ENCODE measurements at places on chromosomes 5 and 9.

DNA sequence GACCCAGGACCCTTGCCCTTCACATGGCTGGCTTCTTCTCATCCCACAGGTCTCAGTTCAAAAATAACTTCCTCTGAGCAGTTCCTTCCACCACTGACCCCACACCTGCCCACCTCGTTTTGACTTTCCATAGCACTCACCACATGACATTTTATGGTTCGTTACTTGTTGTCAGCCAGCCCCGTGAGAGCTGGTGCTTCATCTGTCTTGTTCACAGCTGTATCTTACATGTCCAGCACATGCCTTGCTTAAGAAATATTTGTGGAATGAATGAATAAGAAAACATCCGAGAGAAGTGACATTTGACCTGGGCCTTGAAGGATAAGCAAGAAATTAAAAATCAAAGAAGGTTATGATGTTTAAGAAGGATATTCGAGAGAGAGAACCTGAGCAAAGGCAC lies 193.9 kb downstream of the RFK start:
- DNase-seq = no peak

GRCh38 chr5:35172533-35172932 lies 57.8 kb downstream of the PRLR start:
- no peak for DNase-seq

GRCh38 chr5:115579747-115580173 lies 22.5 kb downstream of the TICAM2 start:
- no peak for DNase-seq

- DNase-seq = no peak
Observed at GRCh38 chr5:127216898-127217675, 73.5 kb upstream of the MEGF10 start.

GRCh38 chr9:94169968-94170367 lies 85.7 kb downstream of the PTPDC1 start:
- no peak for DNase-seq

- DNase-seq = no peak
Observed at GRCh38 chr5:81838307-81838906, 87.5 kb upstream of the SSBP2 start.

DNA sequence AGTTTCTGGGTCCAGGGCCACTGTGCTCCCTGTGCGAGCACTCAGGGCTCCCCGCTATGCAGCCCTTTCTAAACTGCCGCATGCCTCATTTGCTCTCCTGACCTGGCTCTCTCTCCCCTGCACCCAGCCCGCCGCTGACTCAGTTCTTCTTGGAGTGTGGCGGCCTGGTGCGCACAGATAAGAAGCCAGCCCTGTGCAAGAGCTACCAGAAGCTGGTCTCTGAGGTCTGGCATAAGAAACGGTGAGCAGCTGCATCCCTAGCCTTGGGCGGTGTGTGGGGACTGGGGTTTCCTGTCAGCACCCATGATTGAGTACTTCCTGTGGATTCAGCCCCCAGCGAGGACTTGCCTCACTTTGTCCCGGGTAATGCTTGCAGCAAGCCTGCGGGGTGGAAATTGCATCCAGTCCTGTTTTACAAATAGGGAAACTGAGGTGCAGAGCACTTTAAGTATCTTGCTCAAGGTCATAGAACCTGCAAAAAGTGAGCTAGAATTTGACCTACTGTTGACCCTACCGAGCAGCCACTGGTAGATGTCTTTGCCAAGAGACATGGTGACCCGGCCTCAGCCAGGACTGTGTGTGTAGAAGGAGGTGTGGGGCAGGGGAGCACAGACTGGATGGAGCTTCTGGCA lies 27.9 kb downstream of the USP20 start:
- no peak for DNase-seq

DNA sequence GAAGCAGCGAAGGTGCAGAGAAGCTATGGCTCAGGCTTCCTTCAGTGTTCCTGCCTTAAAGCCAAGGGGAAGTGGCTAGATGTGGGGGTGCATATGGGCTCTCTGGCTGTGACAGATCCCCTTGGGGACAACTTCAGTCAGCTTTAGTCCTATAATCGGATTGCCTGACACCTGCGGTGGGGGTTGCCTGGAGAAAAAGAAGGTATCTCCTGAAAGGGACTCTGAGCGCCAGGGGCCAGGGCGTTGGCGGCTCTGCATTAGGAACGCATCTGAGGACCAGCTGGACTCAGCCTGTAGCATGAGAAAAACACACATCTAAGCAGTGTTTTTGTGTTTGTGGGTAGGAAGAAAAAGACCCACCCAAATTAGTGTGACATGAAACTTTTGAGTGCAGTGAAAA lies 84.3 kb upstream of the OTULINL start:
- DNase-seq = no peak

- DNase-seq = no peak
Observed at GRCh38 chr9:69444021-69444420, 119.0 kb downstream of the ENTREP1 start.

- no peak for DNase-seq
Observed at GRCh38 chr9:112104401-112104800, 70.7 kb downstream of the SUSD1 start.

DNA sequence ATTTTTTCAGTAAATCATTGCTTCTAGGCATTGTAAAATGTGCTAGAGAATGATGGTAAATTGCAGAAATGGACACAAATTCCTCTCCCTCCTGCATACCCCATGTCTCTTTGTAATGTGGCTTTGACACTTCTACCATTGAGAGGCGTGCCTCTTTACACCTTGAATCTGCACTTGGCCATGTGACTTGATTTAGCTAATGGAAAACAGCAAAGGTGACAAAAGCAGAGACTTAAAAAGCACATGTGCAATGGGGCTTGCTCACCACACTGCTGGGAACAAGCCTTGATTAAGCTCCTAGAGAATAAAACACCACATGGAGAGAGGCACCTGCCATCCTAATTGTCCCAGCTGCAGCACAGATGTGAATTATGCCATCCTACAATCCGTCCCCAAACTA lies 69.9 kb upstream of the NAA35 start:
- no peak for DNase-seq

GRCh38 chr5:181153814-181154213 lies 6.4 kb downstream of the OR2V2 start:
- no peak for DNase-seq

- no peak for DNase-seq
Observed at GRCh38 chr5:28710360-28710759, 1672.0 kb upstream of the CDH9 start.

DNA sequence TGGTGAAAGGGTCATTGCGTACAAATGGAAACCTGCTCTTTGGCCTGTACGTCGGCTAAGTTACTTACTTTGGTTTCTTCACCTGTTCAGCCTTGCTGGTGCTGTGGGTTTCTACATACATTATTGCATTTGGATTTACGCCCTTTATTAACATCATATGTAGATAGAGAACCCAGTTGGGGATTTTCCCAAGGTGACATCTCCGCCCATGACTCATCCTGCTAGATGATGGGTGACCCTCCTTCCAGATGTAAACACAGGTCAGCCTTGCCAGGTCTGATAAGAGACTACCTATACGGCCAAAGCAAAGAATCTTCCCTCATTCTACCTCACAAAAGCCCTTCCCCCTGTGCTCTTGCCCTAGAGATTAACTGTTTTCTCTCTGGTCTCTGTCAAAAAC lies 360.9 kb downstream of the KDM4C start:
- no peak for DNase-seq

DNA sequence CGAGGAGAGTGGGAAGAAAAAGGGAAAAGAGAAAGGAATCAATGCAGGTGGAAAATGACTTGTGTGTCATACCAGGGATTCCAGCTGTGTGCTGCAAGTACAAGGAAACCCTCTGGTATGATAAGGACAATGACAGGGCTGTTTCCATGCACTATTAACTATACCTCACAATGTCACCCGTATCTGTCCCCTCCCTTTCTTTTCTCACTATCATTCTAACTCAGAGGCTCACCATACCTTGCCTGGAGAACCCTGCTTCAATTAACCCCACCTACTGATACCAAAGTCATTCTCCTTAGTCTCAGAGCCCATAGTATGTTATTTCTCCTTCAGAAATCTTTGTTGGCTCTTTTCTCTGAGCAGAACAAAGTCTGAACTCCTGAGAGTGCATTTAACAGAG lies 236.2 kb upstream of the NREP start:
- DNase-seq = no peak

GRCh38 chr5:158414780-158415179 lies 555.8 kb upstream of the CLINT1 start:
- no peak for DNase-seq

- DNase-seq = no peak
Observed at GRCh38 chr5:54136516-54137440, 173.6 kb downstream of the ARL15 start.

DNA sequence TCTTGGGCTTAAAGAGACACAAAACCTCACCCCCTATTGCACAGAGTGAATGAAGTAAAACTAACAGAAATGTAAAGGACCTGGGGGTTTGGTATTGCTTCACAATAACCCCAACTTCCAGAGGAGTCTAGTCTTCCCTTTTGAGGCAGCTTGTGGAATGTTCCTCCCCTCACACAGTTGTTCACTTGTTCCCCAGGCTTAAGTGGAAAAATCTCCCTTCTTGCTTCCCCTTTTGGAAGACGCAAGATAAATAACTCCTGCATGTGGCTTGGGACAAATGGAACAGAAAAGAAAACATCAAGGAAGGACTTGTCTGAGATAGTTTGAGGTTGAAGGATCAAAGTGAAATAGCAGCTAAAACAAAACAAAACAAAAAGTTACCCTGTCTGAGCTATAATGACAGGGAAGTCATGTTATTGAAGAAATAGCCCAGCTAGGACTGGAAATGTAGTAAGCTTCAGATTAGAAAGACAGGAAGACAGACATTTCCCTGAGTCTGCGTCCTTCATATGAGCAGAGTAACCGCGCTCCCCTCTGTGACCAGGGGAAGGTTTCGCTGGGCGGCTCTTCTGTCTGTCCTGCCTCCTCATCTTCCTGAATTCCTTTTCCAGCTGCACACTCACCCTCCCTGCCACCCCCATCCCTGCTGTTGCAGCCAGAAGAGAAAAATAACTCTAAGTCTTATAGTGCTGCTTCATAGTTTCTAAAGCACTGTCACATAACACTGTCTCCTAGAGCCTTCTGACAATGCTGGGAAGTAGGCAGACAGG lies 8.8 kb downstream of the SPARC start:
- no peak for DNase-seq

GRCh38 chr9:126664900-126665643 lies 51.3 kb downstream of the LMX1B start:
- DNase-seq = peak; percentile 64

DNA sequence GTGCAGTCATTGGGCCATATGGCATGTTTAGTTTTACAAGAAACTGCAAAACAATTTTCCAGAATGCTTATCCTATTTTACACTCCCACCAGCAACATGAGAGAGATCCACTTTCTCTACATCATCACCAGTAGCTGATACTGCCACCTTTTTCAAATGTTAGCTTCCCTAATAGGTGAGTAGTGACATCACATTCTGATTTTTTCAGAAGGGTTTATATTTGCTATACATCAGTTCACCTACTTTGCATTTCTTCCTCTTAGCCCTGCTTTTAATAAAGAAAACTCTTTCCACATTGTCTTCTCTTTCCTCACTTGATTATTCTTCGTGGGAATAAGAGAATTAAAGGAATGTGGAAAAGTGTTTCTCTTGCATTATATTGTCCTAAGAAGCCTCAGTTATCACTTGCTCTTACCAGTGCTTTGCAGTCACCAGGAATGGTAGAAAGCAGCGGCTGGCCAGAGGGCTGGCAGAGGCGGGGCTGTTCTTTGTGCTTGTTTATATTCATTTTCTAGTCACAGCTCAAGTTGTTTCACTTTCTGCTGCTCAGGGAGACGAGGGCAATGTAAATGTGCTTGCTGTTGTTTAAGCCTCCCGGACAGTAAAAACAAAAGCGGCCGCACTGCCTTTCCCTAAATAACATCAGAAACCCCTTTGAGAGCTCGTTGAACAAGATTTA lies 164.8 kb downstream of the HSD17B3 start:
- DNase-seq = no peak

DNA sequence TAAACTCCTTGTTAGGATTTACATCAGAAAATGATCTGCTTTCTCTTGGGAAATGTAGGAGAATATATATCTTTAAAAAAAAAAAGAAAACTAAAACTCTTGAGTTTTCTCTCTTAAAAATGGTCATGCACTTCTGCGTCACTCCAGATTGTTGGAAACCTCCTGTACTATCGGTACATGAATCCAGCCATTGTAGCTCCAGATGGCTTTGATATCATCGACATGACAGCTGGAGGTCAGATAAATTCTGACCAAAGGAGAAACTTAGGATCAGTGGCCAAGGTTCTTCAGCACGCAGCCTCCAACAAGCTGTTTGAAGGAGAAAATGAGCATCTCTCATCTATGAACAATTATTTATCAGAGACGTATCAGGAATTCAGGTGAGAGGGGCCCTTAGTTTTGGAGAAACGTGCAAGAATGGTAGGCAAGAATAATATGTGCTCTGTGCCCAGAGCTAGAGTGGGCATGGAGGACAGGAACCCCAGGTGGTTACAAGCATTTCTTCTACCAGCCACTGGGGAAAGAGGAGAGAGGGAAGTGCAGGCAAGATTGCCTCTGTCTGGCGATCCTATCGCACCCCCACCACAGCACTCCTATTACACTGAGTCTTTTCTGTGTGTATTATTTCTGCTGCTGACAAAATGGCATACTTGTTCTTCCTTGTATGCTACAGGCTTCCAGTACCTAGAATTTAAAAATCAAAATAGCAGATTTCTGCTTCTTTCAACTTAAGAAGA lies 41.4 kb upstream of the F2R start:
- no peak for DNase-seq

DNA sequence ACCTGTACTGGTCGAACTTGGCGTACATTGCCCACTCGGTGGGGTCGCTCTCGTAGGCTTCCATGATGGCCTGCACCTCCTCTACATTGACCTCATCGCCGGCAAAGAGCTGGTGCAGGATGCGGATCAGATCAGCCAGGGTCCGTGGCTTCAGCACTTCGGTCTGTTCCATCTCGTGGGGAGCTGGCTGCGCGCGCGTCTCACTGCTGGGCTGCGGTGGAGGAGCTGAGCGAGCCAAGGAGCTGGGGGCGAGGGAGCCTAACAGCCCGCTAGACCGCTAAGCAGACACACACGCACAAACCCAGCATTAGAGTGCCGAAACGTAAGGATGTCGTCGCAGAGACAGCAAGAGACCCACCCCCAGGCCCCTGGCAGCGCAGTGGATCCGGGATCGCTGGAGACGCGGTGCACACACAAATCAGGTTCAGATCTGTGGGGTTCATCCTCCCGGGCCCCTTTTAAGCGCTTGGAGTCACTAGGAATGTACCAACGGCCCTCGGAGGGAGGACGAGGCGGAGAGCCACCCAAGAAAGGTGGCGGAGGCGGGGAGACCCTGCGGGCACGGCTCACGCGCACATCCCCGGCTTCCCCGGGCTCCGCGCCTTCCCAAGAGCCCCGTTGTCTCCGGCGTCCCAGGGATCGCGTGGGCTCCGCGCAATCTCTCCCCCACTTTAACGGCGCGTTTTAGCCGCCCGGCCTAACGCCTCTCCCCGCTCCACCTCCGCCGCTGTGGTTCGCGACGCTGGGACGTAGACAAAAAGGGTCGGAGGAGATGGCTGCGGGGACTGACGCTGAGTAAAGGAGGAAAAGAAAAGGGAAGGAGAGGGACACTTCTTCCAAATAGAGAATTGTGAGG lies at the start of gene CDO1:
Gene CDO1, minus strand, starts transcription at position 434 of the 856 bp plus-strand sequence. Its CDS starts 262 bp downstream, at position 172.
- DNase-seq = peak; percentile 87
